ENCODE measurements at places on chromosomes 4 and X.
A peak's percentile ranks its signal among the peaks of the same experiment; 100 is the strongest.

DNA sequence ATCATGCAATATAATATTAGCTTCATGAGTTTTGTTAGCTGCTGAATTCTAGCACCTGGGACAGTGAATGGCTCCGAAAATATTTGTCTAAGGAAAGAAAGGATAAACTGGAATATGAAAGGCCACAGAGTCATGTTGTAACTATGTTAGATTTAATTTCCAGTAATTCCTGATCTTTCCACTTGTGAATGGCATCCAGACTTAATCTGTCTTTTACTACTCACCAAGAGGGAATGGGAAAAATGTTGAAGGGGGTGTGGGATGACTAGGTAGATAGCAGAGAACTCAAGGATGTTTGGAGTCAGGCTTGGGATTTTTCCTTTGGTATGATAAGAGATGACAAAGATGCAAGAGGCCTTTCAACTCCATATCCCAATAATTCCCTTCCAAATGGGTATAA, 9.4 kb downstream of the ADH6 start:
- peak; percentile 24 for DNase-seq

GRCh38 chrX:51891821-51892551, 1.4 kb upstream of the MAGED1 start:
- peak; percentile 54 for DNase-seq

DNA sequence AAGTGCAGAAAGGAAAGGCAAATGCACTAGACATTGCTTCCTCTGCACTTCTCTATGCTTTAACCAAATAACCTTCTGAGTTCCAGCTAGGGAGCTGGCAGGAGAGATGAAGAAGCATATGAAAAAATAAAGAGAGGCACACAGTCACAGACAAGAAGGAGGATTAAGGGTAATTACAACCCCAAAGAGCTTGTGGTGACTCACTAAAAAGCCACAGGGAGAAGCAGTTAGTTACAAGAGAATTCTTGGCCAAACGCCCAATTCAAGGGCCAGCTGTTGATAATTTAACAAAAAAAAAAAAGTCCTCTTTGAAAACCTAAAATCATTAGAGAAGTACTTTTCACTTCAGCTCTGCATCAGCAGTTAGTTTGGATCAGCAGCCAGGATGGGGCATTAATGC, 478.0 kb downstream of the KCNIP4 start:
- DNase-seq, result peak; percentile 59

GRCh38 chrX:24020306-24020876, 6.6 kb downstream of the KLHL15 start:
- DNase-seq, result no peak

- no peak for DNase-seq
Observed at GRCh38 chr4:123393721-123394120, 2.9 kb upstream of the SPRY1 start.

DNA sequence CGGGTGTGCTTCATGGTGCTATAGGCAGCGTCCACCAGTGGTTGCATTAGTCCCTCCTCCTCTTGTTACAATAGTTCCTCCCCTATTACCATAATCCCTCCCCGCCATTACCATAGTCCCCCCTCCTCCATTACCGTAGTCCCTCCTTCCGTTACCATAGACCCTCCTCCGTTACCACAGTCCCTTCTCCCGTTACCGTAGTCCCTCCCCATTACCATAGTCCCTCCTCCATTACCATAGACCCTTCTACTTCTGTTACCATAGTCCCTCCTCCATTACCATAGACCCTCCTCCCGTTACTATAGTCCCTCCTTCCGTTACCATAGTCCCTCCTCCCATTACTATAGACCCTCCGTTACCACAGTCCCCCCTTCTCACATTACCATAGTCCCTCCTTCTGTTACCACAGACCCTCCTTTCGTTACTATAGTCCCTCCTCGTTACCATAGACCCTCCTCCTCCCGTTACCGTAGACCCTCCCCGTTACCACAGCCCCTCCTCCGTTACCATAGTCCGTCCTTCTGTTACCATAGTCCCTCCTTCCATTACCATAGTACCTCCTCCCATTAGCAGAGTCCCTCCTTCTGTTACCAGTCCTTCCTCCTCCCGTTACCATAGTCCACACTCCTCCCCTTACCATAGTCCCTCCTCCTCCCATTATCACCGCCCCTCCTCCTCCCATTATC, 129.6 kb downstream of the DHRSX start:
- no peak for DNase-seq

DNA sequence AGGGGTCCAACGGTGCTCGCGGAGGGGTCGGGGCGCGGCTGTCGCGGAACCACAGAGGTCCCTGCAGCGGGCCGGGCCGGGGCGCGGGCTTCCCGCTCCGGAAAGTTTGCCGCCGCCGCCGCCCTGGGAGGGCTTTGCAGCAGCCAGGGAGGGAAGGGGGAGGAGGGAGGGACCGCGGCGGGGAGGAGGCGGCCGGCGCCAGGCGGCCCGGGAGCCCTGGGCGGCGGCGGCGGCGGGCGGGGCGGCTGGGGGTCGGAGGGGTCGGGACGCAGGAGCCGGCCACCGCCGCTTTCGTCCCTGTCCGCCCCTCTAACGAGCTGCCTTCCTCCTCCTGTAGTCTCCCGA, 375 bp downstream of the FGFR3 start:
- no peak for DNase-seq

DNA sequence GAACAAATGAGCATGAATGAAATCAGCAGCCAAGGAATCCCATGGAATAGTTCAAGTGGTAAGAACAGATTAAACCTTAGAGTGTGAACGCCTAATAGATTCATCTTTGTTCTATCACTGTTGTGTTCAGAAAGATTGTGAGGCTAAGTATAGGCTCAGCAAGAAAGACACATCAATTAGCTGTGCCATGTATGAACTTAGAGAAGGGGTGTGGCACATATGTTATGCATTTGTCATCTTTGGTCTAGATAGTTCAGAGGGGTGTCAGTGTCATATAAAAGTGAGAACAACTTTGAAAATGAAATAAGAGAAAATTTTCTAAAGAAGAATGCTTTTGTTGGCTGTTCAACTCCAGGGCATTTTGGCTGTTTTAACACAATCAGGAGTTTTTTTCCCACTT, 9.4 kb downstream of the DAPP1 start:
- DNase-seq, result no peak

GRCh38 chr4:24603343-24603742, 19.0 kb upstream of the DHX15 start:
- DNase-seq, result no peak

DNA sequence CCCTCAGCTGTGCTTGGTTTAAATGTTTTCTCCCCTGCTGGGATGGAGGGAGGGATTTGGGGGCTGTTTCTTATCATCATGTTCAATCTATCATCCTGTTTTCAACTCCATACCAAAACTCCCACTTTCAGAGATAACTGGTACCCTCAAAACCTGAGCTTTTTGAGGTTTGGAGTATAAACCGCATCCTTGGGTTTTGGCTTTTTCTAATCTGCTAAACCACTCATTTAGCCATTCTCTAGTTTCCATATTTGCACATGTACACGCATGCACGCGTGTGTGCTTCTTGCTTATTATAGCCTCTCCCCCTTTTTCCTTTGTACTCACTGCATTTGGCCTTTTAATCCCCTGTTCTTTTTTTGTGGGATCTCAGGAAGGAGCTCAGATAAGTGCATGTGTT, 116.7 kb upstream of the TEX13D start:
- no peak for DNase-seq

GRCh38 chr4:83606898-83607297, 71.0 kb downstream of the GPAT3 start:
- no peak for DNase-seq

GRCh38 chrX:141341743-141342142, 99.4 kb upstream of the SPANXC start:
- no peak for DNase-seq

DNA sequence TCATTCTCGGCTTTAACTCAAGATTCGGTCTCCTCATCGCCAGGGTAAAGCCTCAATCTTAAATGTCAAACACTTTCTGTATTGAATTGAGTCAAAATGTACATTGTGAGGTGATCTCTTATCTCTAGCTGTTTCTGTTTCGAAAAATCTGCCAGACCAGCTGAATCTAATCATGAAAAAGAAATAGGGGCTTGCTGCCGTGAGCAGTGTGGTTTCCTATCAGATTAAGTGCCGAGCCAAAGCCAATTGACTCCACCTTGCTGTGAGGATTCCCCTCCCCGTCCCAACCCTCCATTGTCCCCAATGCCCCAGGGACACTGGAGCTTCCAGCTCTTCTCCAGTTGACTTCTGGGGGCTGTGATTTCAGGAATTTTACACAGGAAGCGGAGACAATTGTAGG, 12.5 kb upstream of the CRLF2 start:
- no peak for DNase-seq

GRCh38 chr4:15925830-15926229, 12.7 kb downstream of the FGFBP1 start:
- DNase-seq, result no peak
